ENCODE measurements at places on chromosomes 2 and 18.

DNA sequence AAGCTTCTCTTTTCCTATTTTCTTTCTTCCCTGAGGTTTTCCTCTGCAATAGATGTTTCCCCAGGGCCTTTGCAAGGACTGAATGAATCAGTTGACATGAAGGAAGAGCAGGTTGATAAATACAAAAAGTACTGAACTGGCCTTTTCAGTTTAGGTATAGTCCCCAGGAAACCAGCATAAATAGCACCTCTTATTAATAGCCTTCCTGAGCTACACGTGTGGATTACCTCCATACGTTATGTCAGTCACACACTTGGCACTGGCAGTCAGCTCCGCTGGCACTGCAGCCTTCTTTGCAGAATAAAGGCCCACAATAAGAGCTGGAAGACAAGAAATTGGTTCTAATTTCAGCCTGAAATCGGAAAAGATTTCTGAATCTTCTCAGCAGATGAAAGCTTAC is 60.7 kb downstream of the KCTD18 start:
- DNase-seq = no peak

GRCh38 chr2:84482603-84483002 is 23.5 kb upstream of the SUCLG1 start:
- DNase-seq = no peak

- no peak for DNase-seq
These were observed 24.8 kb downstream of the NPHP1 start for GRCh38 chr2:110180036-110180435.

- DNase-seq = no peak
These were observed 11.5 kb upstream of the PARD3B start for GRCh38 chr2:204533629-204534370.

DNA sequence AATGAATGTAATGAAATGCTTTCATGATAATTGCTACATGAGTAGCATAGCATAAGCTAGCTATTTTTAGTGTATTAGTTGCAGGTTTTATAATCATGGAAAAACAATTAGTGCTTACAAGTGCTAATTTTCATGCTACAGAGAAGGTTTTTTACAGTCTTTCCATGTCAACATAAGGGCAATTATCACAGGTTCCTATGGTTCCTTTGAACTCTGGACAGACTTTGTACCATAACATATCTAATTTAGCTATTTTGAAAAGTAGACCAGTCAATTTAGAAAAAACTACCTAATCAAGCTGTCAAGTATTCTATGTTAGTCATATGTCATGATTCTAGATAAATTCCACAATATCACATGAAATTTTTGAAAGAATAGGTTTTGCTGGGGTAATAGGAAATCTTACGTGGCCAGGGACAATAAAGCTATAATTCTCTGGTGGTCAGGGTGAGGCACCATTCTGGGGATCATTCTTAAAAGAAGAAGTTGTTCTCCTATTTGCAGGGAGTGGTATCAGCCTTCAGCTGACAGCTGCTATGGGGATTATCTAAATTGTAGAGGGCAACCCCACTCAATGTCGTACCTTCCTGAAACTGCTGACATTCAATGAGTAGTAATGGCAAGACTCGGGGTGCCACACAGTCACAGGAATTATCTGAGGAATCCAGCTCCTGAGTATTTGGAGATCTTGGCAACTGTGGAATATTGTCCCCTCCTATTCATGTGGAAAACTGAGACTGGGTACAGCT is 724.0 kb upstream of the LINC00305 start:
- no peak for DNase-seq
